ENCODE measurements at places on chromosomes 16 and 17.

DNA sequence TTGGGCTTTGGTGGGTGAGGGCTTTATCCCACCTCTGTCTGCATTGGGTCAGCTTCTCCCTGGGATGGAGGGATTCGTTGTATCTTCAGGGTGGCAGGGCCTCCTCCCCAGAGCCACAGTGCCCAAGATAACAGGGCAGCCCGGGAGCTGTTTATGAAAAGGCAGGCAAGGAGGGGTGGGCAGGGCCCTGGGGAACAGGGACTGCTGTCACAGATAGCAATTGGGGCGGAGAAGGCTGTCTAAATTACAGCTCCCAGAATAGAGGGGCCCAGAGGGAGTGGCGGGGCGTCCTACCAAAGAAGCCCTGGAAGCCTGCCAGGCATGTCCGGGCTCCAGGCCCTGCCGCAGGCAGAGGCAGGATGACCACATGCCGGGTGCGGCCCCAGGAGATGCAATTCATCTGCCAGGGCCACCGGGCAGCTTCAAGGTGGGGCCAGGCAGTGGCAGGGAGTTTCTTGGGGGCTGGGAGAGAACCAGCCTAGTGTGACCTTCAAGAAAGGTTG lies 18.8 kb upstream of the PHOSPHO1 start:
- DNase-seq = no peak

DNA sequence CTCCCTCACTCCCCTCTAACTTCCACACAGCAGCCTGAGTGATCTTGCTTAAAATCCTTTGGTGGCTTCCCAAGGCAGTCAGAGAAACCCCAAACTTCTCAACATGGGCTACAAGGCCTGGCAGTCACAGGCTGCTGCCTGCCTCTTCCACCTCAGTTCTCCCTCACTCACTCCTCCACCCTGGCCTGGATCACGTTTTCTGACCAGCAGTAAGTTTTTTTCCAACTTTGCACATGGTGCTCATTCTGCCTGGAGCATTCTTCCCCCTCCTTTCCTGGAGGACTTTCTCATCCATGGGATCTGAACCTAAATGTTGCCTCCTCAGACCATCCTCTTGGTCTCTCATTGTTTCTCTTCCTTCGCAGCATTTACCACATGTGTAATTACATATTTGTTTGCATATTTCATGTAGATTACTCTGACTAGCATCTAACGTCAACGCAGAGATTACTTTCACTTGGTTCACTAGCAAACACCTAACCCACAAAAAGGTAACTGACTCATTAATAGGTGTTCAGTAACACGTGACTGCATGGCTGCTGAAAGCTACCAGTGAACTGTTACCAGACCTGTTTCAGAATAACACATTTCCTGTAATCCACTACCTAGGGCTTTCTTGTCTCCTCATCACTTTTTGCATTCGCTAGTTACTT lies 17.1 kb downstream of the GNA13 start:
- DNase-seq = no peak

- peak; percentile 92 for DNase-seq
These were observed 441 bp upstream of the PLEKHH3 start for GRCh38 chr17:42677012-42677857.

- no peak for DNase-seq
These were observed 264.9 kb downstream of the FTO start for GRCh38 chr16:53968896-53969295.

GRCh38 chr16:6827267-6827666 lies 505.4 kb upstream of the RBFOX1 start:
- DNase-seq = no peak

DNA sequence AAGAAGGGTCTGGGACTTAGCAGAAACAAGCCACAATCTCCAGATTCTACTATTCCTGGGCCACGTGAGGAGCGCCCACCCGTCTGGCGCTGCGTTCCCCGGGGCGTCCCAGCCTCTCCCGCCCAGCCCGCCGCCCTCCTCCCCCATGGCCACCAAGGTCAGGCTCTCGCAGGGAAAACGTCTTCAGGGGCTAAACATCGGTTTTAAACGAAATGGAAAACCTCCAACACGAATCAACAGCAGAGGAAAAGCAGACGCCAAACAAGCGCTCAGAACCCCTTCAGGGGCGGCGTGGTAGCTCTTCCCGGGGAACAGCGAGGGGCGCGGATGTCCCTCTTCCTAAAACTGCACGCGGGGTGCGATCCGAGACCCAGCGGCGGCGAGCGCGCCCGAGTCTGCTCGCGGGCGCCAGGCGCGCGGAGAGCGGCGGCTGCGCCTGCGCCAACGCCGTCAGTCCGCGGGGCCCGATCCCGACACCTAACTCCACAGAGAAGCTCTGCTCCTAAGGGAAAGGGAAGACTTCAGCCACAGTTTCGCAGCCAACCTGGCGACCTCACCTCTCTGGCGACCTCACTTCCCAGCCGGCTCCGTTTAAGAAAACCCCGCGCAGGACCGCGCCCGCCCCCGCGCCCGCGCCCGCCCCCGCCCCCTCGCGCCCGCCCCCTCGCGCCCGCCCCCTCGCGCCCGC lies 505 bp upstream of the COG1 start:
- DNase-seq = no peak

GRCh38 chr16:89197633-89198416 lies 2.5 kb downstream of the SLC22A31 start:
- DNase-seq = no peak

- DNase-seq = no peak
These were observed 68.5 kb upstream of the LHX1 start for GRCh38 chr17:36868777-36869176.

GRCh38 chr16:17308186-17308585 lies 162.6 kb downstream of the XYLT1 start:
- DNase-seq = no peak

- peak; percentile 58 for DNase-seq
These were observed 902.5 kb downstream of the KCNJ2 start for GRCh38 chr17:71071837-71072236.

GRCh38 chr16:58999762-59000161 lies 265.6 kb upstream of the GOT2 start:
- DNase-seq = no peak
